ENCODE measurements at places on chromosomes 7 and 10.

DNA sequence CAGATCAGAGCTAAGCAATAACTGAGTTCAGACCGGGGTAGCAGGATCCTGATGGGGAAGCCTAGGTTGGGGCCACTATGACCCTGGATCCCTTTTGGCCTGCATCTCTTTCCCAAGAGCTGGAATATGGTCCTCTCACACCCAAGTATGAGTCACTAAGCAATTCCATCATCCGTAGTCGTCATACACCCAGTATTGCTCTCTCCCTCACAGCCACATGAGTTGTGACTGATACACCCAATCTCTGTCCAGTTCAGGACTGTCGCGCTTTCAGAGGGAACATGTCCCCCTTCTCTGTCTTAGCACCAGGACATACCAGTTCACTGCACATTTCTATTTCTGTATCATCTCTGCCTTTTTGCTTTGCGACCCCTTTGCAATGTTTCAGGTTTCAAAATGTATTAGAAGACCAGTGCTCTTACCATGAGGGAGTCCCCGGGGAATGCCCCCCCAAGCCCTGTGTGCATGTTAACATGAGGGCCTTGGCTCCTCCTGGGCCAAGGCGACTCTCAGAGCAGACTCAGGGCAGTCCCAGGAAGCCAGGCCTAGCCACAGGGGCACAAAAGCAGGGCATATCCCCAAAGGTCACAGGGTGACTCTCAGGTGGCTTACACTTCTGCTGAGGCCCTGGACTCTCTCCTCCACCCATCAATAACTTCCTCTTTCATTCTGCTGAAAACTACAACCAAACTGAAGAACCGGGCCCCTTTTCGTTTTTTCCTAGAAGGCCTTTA, 75.3 kb upstream of the SAMD8 start:
- DNase-seq = peak; percentile 23

- DNase-seq = peak; percentile 99
These were observed 286.9 kb downstream of the KCNMA1 start for GRCh38 chr10:77350711-77351119.

DNA sequence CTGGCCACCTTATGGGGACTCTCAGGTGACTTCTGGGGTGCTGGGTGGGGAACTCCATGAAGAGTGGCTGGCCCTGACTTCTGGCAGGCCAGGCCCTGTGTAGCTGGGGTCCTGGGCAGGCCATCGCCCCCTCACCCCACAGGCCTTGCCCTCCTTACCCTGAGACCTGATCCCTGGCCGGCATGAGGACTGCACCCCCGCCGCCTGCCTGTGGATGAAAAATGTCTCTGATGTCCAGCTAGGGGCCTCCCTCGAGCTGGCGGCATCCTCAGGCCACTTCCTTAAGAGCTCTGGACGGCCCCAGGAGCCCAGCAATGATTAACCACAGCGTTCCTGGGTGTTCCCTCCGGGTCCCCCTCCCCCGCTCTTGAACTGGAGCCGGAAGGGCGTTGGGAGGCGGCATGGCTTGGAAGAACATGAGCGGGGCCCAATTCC, 31.8 kb upstream of the SHH start:
- DNase-seq = no peak

DNA sequence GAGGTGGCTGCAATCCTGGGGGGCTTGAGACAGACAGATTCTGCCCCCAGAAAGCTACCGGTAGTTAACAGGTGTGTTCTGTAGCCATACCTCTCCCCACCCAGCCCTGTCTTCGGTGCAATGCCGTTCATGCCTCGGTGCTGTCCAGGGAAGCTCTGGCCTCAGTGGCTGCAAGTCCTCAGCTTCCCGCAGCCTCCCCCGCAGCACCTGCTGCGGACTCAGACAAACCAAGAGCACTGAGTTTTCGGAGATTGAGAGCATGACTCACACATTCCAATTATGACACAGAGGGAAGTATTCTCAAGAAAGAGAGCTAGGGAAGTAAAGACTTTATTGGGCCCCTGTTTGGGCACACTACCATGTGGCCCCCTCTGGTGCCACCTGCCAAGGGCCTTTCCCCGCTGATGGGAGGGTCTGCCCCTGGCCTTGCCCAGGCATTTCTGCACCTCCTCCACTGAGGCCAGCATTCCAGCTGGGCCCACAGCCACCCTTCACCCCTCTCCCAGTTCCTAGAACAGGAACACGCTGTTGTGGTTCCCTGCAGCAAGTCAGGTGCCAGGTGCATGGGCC, 30.2 kb upstream of the EZH2 start:
- peak; percentile 72 for DNase-seq

GRCh38 chr10:112896273-112896672, 53.8 kb upstream of the TCF7L2 start:
- DNase-seq = no peak

DNA sequence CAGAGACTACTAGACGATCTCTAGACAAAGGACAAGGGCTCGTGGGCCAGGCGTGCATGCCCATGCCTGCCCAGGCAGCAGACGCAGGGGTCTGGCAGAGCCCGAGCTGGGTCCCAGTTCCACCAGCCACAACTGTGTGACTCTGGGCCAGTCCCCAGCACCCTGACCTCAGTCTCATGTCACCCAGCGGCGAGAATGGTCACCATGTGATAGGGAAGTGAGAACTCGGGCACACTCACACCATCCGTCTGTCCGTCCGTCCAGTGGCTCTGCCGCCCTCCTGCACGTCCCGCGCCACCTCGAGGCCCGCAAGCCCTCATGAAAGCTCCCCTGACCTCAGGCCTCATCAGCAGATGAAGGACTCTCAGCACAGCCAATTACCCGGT, 280.0 kb downstream of the ELFN1 start:
- no peak for DNase-seq

- DNase-seq = no peak
These were observed 486.4 kb upstream of the FOXK1 start for GRCh38 chr7:4195660-4196059.

DNA sequence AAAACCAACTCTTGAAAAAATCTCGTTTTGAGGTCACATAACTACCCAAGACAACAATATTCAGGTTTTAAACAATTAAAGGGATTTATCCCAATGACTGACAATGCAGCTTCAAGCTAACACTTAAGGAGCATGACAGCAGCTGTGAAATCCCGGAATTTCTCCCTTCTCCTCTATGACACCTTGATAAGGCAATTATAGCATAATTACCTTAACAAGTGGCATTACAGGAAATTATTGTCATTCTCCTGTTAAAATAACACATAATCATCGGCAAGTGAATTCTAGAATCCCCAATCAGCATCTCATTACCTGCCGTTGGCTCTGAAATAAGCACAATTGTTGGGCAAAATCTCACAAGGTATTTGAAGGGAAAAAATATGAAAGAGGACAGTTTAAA, 417.0 kb upstream of the PFKP start:
- no peak for DNase-seq

- no peak for DNase-seq
These were observed 117.9 kb upstream of the AGR3 start for GRCh38 chr7:16999541-17000267.

DNA sequence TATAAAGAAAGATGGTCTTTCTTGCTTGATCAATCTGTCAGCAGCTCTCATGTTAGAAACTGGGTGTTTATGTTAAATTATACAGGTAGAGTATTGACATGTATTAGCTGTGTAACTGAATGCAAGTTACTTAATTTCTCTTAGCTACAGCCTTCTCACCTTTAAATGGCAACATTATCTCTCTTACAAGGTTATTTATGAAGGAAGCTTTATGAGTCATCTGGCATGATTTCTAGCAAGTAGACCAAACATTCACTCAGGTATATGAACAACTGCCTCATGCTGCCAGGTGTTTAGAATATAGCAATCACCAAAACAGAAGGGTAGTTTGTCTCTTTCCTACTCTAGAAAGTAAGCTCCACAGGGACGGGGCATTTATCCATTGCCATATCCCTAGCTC, 8.5 kb downstream of the ARL4A start:
- no peak for DNase-seq

DNA sequence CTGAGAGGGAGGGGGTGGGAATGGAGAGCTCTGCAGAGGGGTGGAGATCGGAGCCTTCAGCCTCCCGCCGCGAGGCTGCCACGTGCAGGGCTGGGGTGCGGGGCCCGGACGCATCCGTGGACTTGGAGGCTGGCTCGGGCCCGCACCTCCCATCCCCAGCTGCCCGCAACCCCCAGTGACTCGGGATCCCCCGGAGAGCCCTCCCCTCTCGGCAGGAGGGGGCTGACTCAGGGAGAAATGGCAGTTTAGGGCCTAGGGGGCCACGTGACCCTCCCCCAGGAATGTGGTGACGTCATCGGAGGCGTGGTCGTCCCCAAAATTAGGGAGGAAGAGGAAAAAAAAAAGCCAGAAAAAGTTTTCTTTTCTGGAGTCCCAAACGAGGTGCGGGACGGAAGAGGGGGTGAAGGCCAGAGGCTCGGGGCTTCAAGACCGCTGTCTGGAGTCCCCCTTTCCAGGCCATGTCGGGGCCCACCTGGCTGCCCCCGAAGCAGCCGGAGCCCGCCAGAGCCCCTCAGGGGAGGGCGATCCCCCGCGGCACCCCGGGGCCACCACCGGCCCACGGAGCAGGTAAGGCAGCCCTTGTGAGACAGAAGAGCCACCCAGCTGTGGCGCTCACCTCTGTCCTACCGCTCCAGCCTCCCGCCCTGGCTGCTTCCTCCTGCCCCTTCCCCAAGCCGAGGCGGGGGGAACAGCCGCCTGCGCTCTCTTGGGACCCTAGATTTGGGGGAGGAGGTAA, at the start of gene TRIP6:
TRIP6 (plus strand) TSS at position 348 of the 736 bp plus-strand sequence; CDS start at position 459, 111 bp downstream.
- DNase-seq = peak; percentile 89

DNA sequence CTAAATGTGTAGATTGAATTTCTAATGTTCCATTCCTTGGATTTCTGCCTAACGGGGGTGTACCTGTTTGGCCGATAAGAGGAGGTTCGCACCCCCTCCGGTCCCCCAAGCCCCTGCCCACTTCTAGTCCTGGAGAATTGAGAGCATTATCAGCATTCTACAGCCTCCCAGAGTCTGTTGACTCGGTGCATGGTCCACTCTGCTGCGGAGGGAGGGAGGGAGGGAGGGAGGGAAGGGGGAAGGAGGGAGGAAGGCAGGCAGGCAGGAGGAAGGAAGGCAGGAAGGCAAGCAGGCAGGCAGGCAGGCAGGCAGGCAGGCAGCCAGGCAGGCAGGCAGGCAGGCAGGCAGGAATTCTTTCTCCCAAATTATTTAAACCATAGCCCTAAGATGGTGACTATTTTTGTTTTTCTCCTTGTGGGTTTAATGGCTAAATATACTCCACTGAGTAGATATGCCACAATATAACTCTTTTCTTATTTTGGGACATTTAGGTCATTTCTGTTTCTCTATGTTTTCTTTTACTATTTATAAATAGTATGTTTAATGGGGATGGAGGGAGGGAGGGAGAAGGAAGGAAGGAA, 69.5 kb upstream of the CHST15 start:
- no peak for DNase-seq

DNA sequence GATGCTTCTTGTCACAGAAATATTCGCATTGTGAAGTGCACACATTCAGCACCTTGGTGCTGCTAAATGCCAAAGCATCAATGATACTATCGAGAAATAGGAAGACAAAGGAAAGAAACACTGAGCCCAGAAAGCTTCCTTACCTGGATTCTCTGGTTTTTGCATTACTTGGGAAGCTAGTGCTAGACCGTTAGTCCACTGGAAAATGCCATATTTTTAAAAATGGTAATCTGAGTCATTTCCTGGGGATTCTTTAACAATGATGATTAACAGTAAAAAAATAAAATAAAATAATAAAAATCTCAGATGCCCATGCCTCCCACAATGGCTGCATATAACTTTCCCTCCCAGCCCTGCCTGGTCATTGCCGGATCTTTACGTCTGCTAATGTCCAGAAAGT, 420.1 kb upstream of the MGMT start:
- DNase-seq = no peak

DNA sequence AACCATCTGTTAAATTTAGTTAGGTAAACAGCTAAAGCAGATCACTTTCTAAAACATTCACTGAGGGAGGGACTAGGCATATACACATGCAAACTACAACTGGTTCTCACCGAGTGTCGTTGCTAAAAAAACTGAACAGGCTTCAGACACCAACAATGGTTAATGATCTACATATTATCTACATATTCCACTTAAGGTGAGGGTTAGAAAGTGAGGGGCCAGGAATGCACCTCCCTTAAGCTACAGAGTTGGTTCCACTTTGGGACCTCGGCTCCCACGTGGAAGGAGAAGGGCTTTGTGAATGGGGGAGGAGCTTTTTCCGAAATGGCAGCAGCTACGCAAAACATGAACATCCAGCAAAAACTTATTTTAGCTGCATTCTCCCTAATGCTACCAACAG, 5.8 kb downstream of the CTBP2 start:
- no peak for DNase-seq

DNA sequence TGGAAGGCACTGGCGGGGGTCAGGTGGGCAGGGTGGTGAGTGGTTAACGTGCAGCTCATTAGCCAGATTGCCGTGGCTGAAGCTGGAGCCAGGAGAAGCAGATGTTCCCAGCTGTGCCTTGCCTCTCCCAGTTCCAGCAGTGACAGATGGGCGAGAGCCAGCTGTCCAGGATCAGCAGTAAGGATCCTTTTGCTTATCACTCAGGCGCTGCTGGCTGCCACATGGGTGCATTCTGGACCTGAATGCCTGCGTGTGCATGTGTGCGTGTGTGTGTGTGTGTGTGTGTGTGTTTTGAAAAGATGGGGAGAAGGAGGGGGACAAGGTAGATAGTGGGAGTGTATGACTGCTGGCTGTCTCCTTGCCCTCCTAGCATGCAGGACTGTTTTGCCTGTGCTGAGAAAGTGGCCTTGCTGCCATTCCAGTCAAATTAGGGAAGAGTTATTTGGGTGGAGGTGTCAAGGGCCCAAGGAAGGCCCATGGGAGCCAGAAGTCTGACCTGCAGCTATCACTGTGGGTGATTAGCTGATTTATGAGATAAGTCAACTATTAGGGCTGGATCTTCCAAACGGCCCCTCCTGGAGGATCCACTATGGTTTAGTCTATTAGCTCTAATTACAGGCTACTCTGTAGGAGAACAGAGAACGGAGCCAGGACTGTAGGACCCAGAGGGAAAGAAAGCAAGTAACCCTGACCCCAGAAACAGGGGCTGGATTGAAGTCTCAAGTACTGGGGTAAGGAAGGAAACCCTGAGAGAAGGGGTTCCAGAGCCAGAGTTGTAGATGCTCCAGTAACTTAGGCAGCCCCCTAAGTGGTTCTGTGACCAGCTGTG, 3.3 kb downstream of the EPHA1 start:
- peak; percentile 67 for DNase-seq

DNA sequence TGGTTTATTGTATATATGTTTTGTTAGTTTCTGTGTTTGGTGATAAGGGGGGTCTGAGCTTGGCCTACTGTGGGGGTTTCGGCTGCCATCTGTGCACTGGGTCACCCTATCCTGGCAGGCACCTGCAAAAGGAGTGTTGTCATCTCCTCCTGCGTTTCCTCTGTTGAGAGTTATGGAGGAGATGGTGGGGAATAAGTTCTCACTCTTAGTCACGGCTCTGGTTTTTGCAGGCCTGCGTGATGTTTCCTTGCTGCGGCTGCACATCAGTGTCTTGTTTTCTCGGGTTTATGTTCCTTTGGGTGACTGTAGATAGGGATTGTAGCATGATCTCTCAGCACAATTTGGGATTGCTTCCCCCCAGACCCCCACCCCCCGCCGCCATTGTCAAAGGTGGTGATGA, 36.8 kb downstream of the CCM2 start:
- no peak for DNase-seq

DNA sequence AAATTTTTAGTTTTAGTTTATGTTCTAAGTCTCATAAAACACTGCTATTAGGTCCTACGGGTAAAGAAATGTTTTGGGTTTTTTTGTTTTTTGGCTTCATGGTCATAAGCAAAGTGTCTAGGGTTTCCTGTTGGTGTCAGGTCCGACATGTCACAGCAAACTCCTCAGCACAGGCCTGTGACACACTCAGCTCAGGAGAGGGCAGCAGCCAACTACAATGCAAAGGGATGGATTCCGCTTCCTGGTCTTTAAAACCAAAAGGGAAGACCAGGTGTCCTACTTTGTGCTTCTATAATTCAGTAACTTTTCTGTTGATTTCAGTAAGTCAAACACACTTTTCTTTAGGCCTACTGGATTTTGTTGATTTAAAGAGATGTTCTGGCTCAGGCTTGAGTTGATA, 83.8 kb upstream of the MACROH2A2 start:
- DNase-seq = no peak

Data from HCEC 1CT (cell line).